ENCODE measurements at places on chromosomes 2 and 18.

DNA sequence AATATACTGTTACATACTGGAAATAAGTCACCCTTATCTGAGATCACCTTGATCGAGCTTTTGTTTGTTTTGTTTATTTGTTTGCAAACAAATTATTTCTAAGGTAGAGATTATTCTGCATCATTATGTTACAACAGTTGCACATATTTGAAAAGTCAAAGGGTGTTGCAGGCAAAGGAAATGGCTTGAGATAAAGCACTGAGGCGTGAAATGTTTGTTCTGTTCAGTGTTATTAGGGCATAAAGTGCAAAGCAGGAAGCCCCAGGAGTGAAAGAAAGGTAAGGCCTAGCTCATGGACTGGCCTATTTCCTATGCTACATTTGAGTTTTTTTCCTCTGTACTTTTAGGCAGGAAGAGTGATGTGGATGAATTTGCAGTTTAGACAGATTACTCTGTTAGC, 1815.6 kb upstream of the LRRTM1 start:
- DNase-seq: no peak

GRCh38 chr18:63224630-63225029, 94.9 kb downstream of the BCL2 start:
- no peak for DNase-seq

- no peak for DNase-seq
Measured at GRCh38 chr2:120986898-120987650, 251.4 kb downstream of the GLI2 start.

DNA sequence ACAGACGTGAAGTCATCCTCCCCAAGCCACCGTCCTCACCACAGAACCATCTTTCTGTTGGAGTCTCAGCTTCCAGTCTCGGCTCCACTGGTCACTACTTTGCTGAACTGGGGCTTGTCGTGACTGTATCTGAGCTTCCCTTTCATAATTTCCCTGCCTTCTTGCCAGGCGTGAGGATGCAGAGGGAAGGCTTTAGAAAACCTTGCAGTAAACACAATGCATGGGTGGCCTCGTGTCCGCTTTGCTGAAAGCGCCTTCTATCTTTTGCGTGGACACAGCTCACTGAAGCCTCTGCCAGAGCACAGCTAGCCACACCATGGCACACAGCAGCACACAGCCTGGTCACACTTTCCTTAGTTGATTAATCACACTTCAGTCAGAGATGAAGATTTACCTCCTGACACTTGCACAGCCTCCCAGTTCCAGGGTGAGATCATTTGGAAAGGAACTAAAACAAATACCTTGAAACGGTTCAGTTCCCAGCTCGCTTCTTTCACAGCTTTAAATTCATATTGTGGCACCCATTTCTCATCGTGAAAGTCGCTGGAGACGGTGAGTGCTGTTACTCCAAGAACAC, 2.8 kb upstream of the GPR45 start:
- DNase-seq: no peak

GRCh38 chr2:238851761-238852160, 3.9 kb downstream of the TWIST2 start:
- no peak for DNase-seq

DNA sequence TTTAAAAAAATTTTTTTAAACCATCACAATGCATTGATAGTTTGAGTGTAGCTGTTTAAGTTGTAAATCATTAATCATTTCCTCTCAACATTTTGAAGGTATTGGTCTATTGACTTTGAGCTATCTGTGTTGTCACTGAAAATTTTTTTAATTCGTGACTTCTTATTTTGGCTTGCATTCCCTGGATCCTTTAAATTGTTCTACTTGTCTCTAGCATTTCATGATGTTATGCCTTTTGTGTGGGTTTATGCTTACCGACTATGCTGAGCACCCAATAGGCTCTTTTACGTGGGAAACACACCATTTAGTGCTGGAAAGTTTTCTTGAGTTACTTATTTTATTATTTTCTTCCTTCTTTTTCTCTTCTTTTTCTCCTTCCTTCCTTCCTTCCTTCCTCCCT, 31.2 kb upstream of the NXPH2 start:
- no peak for DNase-seq

DNA sequence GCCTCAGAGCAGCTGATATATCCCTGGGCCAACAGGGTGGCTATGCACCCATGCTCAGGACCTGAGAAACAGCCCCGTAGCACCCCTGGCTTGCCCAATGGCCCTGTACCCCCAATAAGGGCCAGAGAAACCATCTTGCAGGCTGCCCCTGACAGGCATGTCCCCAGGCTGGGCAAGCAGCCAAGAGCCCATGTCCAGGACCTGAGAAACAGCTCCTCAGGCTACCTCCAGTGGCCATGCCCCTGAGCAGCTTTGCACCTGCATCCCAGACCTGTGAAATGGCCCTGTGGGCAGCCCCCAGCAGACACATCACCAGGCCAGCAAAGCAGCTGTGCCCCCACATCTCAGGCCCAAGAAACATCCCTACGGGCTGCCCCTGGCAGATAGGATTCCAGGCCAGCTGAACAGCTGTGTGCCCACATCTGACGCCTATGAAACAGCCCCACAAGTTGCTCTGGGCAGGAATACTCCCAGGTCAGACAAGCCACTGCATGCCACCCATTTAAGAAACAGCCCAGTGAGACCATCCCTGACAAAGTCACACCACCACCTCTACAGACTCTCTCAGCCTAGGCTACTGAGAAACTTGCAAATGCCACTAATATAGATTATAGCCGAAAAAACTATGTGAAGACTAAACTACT, 84.1 kb downstream of the TMEM237 start:
- DNase-seq: no peak

GRCh38 chr2:120269816-120270215, 17.2 kb downstream of the RALB start:
- DNase-seq: no peak

DNA sequence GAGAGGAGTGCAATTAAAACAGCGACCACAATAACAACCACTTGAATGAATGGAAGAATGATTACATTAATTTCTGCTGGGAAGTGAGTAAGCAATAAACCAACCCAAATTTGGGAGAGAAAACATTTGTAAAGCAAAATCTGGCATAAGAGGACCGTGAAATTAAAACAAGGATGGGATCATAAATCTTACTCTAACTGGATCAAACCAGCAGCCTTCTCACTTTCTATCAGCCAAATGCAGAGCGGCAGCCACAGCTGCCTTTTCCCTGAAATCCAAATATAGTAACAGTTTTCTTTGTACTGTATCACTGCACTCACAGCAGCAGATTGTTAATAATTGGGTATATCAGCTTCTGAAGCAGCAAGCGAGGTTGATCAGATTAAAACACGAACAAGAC, 245.2 kb upstream of the REG3G start:
- DNase-seq: no peak

GRCh38 chr2:127891811-127892210, 6.1 kb upstream of the AMMECR1L start:
- DNase-seq: no peak

DNA sequence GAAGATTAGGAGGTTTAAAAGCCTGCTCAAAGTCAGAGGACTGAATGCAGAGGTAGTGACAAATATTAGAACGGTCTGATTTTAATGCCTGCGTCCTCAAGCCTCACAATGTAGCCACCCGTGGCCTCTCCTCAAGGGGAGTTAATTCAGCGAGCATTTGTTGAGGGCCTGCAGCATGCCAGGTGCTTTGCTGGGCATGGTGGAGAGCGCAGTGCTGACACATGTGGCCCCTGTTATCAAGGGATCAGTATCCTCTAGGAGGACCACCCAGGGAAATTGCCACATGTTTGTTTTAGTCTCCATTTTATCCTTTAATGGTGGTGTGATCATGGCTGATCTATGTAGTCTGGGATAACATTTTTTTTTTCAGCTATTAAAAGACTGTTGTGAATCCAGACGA, 19.2 kb downstream of the PMAIP1 start:
- DNase-seq: no peak

GRCh38 chr2:209398463-209398862, 25.4 kb upstream of the MAP2 start:
- DNase-seq: no peak

DNA sequence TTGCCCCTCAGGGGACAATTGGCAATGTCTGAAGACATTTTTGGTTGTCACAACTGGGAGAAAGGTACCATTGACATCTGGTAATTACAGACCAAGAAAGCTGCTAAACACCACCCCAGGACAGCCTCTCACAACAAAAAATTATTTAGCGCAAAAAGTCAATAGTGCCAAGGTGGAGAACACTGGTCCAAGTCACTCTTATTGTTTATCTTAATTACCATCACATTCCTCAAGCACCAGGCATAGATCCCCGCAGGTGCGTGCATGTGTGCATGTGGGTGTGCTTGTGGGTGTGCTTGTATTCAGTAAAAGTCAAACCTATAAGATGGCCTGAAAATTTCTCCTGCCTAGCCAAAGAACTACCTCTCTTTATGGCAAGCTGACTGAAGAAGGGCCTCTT, 74.9 kb upstream of the WDR75 start:
- no peak for DNase-seq

DNA sequence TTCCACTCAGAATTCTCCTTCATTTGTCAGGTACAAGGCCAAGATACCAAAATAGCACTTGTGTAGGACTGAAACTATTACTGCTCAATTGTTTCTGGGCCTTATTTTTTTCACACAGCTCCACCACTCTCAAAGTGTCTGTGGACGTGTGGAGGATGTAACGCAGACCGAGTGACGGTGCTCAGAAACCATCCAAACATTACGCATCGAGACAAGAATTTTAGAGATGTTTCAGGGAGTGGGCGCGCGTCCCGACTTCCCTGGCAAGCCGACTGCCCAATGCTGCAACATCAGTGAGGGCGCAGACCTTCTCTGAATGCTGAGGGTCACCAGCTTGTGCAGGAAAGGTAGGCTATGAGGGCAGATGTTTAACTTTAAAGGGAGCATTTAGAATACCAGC, 108.4 kb downstream of the GATA6 start:
- no peak for DNase-seq

DNA sequence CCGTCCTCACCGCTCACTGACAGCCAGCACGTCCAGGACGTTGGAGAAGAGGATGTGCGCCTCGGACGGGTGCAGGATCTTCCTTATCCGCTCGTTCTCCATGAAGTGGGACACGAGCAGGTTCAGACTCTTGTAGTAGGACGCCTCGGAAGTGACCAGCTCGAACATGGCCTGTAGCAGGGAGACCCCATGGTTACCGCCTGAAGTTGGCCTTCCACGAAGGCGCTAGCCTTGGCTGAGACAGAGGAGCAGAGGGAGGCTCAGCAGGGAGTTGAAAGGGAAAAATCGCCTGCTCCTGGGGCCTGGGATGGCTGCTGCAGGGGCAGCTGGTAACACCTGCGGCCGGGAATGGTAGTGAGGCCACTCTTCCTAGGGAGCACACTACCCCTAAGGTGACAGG, 24.7 kb downstream of the SNORC start:
- no peak for DNase-seq

GRCh38 chr2:140627136-140627535, 1503.7 kb downstream of the LRP1B start:
- no peak for DNase-seq

GRCh38 chr2:73920577-73921545, 5.8 kb upstream of the DGUOK start:
- DNase-seq: no peak

GRCh38 chr18:9174302-9174701, 37.7 kb downstream of the ANKRD12 start:
- DNase-seq: no peak

DNA sequence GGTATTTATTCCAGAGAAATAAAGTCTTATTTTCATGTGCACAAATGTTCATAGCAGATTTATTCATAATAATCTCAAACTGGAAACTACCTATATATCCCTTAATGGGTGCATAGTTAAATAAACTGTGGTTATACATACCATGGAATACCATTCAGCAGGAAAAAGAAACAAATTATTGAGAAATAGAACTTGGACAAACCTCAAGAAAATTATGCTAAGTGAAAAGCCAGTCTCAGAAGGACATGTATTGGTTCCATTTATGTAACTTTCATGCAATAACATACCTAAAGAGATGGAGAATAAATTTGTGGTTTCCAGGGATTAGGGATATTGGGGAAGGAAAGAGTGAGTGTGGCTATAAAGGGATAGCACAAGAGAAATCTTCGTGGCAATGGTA, 452.6 kb downstream of the SETBP1 start:
- no peak for DNase-seq

- DNase-seq: no peak
Measured at GRCh38 chr2:202203348-202203747, 35.0 kb downstream of the SUMO1 start.
